Stimulated activated effector memory CD8-positive, alpha-beta T cell treated with anti-CD3 and anti-CD28 coated beads, Interleukin-12 subunit alpha, Interleukin-12 subunit beta, amount 100 ng/mL, for 72 hours (primary cell): ENCODE measurements at places on chromosomes 5 and 9.

DNA sequence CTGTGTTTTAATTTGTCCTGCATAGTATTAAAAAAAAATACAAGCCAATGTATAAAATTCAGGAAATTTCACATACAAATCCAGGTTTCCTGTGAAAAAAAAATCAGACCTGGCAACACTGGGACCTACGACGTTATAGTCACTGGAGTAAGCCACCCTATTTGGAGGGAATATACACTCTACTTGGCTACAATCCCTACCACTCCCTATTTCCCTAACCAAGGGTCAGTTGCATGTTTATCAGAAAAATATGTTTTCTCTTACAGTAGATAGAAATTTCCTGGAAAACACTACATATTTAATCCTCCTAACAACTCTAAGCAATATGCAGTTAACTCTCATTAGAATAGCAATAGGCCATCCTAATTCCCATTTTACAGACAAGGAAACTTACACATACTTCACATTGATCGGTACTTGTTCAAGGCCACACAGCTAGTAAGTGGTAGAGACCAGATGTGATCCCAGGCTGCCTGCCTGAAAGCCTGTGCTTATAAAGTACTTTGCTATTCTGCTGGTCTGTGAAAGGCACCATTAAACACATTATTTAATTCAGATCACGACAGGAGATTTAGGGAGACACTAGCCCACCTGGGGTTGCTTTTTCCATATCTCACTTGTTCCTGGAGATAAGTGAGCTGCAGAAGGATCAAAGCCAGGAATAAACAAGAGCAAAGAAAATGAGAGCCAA, 70.8 kb downstream of the MFAP3 start:
- DNase-seq: no peak

DNA sequence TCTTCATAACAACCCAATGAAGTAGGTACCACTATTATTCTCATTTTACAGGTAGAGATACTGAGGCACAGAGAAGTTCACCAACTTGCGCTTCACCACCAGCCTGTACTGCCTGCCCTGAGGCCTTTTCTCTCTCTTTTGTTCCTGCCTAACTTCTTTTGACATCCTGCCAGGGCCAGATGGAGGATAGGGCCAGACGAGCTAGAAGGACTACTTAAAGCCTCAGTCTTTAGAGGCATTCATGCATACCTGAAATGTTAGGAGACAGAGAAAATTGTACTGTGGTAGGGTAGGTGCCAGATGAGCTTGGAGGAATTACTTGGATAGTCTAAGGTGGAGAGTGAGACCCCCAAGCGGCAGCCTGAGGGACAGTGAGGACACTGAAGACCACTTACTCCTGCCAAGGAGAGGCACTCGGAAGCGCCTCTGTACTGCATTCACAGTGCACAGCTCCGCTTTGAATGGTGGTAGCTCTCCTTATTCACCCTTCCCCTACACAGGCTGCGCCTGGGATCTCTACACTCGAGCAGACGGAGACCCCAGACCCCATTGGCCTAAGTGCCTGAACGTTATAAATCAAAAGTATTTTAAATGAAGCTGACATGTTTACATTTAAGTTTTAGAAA, 6.2 kb upstream of the ORM1 start:
- DNase-seq: no peak

DNA sequence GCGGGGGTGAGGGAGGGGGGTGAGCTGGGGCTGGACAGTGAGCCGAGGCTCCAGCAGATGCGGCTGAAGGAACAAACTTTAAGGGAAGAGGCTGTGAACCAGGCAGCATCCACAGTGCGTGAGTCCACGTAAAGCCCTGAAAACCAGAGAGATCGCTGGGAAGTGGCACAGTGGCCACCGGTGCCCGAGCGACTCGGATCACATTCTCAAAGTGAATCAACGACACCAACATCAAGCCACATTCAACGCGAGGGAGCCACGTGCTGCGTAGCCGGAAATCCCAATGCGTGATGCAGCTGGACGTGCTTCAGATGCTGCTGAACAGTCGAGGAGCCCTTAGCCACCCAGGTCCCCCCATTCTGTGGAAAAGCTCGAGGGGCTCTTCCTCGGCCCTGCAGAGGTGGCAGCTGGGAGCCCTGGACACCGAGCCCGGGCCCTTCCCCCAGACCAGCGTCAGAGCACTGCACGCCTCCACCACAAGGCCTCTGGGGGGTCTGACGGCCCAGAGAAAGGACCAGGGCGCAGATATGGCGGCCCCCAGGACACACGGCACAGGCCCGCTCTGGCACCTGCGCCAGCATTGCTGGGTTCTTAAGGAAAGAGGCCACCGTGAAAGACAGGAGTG, 53.7 kb upstream of the EXOC3 start:
- DNase-seq: no peak

- DNase-seq: no peak
Observed at GRCh38 chr5:139426203-139426885, 13.0 kb downstream of the DNAJC18 start.

DNA sequence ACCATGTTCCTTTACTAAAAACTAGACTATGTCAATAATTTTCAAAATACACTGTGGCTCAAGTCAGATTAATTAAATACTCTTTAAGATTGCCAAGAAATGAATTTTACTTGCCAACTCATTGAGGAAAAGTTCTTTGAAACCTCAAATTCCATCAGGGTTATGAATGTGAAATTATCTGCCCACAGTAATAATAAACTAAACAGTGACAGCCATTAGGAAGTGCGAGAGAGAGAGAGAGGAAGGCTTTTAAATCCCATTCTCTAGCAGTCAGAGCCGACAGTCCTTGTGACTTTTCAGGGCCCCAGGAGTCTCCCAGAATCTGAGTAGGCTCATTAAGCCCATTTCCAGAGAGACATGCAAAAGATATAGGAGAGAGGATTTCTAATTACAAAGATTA, 236.1 kb downstream of the MARCHF11 start:
- DNase-seq: no peak

GRCh38 chr9:121499177-121499426, 542 bp downstream of the GGTA1 start:
- DNase-seq: peak; percentile 3

DNA sequence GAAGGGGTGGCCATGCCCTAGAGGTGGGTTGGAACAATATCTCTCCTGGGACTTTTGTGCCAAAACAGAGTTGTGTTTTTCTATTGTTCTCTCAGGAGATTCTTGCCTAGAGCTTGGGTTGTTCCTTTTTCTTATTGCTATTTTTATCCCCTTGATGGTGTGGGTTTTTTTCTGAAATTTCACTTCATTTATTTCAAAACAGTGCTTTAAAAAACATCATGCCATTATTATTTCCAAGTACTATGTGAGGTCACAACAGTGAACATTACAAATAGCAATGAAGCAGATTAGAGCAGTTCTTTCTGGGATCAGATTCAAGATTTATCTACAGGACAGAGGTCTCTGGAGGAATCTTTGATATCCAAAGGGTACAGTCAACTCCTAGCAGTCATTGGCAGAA, 76.6 kb downstream of the ACTBL2 start:
- DNase-seq: no peak

GRCh38 chr9:61673664-61674381, 484.0 kb downstream of the SPATA31A7 start:
- no peak for DNase-seq

DNA sequence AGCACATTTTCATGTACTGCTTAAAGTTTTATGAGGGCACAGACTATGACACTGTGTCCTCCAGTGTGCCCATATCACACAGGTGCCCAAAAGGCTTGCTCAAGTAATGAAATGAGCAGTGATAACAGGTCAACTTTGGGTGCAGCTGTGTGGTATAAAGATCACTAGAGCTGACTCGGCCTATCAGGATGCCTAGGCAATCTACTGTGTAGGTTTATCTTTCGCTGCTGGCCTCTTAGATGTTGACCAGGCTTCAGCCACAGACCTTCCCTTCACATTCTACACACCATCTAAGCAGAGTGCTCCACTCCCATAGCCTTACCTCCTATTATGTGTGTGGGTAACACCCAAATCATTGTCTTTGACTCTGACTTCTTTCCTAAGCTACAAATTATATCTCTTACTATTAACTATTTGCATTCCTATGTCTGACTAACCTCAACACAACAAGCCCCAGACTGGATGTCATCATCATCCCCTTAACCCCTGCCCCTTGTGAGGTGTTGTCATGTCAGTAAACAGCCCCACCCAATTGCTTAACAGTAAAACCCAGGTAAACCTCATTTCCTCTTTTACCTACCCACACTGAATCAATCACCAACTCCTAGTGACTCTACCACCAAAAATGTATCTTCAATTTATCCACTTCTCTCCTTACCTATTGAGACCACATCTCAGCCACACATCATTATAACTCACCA, 2.5 kb downstream of the SREK1IP1 start:
- no peak for DNase-seq

DNA sequence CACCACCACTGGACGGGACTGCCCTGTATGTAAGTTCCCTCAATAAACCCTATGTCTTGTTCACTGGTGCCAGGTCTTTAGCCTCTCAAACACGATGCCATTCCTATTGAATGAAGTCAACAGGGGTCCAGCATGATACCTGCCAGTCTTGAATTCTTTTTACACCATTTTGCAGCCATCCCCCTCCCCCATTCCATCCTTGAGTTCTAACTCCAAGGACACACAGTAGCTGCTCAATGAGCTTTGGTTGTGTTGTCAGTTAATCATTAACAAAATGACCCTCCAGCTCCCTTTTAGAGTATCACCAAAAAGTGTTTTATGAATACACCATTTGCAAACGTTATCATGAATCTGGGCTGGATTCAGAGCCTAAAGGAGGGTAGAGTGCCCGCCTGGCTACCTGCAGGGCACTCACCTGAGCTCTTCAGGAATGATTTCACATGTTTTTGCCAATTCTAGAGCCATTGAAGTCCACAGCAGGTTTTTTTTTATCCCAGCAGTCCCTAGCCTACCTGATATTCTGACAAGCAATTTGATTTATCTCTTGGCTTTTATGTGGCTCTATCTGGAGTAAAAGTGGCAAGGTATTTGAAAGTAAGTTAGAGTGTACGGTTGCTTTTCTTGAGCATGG, 271.8 kb downstream of the SMARCA2 start:
- DNase-seq: no peak

- no peak for DNase-seq
Observed at GRCh38 chr9:113910036-113910639, 34.0 kb downstream of the ZNF618 start.

DNA sequence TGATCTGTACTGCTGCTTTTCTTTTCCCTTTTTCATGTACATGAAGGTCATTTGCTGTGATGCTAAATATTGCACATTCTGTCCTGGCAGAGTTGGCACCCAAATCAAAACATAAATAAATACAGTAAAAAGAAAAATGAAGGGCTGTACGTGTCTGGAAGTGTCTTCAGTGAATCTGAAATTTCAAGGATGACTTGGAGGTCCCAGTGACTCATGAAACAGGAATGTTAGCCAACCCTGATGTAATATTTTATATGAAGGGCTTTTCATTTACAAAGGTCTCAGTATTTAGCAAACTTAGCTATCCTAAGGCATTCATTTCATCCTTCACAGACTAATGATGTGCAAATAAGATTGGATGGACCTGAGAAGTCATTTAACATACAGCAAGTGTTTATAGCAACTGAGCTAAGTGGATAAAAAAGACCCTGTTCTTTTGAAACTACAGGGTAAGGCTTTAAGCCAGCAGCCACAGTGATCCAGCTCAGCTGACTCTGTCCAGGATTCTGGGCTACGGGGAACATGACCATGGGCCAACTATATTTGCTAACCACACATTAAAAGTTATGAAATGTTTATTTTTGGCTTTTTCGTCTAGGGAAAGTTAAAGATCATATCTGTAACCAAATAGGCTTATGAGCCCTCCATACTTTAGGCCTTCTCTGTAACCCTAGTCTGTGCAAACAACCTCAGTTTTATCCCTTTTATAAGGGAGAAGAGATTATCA, 104.0 kb upstream of the DMRTA1 start:
- DNase-seq: no peak

- no peak for DNase-seq
Observed at GRCh38 chr9:131275332-131276093, 797 bp downstream of the FAM78A start.

- no peak for DNase-seq
Observed at GRCh38 chr5:54360925-54361662, 50.7 kb upstream of the ARL15 start.

DNA sequence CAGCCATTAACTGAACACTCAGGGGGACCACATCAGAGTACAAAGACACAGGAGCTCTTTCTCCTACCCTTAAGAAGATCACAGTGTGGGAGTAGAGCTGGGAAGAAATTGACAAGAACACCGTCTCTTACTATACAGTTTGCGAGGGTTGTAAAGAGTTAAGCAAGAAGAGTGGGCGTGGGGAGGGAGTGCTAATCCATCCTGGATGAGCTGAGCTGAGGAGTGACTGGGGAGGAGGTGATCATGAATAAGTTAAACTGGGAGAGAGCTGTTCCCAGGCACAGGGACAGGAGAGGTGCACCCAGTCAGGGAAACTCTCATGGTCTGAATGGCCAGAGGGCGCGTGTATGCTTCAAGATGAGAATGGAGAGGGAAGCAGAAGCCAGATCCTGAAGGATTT, 17.2 kb downstream of the TAF1L start:
- DNase-seq: no peak

DNA sequence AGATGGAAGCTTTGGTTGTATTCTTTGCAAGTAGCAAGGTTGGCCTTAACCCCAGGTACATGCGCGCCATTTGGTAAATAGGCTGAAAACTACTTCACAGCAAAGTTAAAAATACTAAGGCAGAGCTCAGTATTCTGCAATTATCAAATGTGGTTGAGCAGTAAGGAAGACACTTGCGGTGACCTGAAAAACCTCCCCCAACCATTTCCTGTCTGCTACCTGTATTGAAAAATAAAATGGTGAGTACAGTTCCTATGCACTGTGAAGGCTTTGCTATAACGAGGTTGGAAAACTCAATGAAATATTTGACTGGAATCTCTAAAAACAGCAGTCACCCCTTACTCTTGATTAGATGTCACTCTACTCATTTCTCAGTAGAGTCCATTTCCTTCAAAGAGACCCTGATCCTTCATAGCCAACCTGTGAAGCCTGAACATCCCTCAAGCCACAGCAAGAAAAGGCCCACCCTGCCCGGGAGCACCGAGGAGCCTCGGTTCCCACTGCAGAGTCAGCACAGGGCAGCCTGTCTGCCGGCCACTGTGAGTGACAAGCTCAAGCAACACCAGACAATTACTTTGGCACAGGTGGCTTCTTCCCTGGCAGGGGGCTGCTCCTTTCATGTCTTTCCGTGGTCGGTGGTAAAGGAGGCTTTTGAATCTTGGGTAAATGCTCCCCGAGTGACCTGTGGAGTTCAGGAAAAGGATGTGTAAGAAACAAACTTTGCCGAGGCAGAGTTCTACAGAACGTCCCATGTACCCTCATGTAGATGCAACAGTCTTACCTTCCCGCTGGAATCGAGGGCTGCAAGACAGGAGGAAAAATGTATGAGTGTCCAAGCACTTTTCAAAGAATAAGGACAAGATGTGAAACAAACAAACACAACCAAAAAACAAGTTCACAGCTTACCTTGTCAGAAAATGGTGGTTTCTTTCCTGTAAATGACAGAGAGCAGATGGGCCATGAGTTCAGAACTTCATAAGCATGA, 29.6 kb downstream of the C5orf58 start:
- DNase-seq: no peak

DNA sequence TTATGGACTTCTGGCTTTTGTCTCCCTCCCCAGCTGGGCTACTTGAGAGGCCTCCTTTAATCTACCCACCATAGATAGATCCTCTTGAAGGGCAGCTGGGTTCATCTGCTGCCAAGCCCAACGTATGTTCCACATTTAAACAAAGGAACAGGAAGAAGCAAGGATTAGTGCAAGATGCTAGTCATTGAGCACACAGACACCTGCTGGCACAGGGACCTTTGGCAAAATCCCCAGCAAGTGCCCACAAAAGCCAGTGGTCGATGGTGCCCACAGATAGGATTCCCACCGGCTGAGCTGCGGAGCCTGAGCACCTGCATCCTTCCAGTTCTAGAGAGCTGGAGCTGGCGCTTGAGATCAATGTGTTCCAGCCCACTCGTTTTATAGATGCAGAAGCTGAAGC, 57.7 kb upstream of the SHB start:
- no peak for DNase-seq
